ENCODE measurements at places on chromosomes 5 and 9. TPM values are rescaled to one million over a fixed set of nuclear protein-coding genes. Genes with fewer than 3 reads are reported as not detected.

Gene KCNV2
- not detected for total RNA-seq

Gene PNPLA7
- total RNA-seq = 6.5 TPM

Gene CKMT2
- 1.7 TPM for total RNA-seq

Gene PCDHGA4
- 7.0 TPM for total RNA-seq

Gene IL4
- total RNA-seq = not detected

Gene FLT4
- total RNA-seq = 34.3 TPM

Gene TMC1
- 0.21 TPM for total RNA-seq

GRCh38 chr9:5562806-5563416 is 52.6 kb downstream of the PDCD1LG2 start:
- H3K27ac ChIP-seq = no peak overlapping the region
- H3K4me3 ChIP-seq = no peak overlapping the region
- H3K36me3 ChIP-seq = no peaks in the 10 kb centered on the region
- H3K4me1 ChIP-seq = no peaks in the 10 kb centered on the region
- no peak for DNase-seq

DNA sequence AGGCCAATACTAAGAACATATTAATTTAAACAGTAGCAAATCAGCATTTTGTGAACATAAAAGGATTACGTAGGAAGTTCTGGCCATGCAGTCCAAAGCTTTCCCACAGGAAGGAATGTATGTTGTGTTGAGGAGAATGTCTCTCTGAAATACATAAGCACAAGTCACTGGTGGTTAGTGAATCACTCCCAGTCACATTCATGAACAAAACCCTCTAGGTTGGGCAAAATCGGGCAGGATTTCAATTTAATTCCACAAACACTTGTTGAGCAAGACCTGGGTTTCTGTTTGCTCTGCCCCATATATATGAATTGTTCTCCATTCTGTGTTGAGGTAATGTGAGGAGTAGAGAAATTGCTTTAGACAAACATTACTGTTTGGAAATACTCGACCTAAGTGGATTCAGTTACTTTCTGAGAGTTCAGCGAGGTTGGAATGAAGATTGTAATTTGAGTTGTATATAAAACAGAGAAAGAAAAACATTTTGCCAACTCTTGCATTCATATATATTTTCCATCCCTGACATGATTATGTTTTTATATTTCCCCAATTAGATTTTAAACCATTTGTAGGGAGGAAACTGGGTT is 127.6 kb upstream of the RPS23 start:
- no peak overlapping the region for H3K4me3 ChIP-seq
- H3K27me3 ChIP-seq = no peaks in the 10 kb centered on the region
- peak overlapping the region; percentile 74 for H3K27ac ChIP-seq
- no peaks in the 10 kb centered on the region for H3K4me1 ChIP-seq

- H3K36me3 ChIP-seq = no peaks in the 10 kb centered on the region
- no peak overlapping the region for H3K27ac ChIP-seq
- no peaks in the 10 kb centered on the region for H3K27me3 ChIP-seq
- peaks cover 26% of the 10 kb centered on the region for H3K4me1 ChIP-seq
Observed at GRCh38 chr9:134597041-134597913, 44.3 kb upstream of the COL5A1 start.

DNA sequence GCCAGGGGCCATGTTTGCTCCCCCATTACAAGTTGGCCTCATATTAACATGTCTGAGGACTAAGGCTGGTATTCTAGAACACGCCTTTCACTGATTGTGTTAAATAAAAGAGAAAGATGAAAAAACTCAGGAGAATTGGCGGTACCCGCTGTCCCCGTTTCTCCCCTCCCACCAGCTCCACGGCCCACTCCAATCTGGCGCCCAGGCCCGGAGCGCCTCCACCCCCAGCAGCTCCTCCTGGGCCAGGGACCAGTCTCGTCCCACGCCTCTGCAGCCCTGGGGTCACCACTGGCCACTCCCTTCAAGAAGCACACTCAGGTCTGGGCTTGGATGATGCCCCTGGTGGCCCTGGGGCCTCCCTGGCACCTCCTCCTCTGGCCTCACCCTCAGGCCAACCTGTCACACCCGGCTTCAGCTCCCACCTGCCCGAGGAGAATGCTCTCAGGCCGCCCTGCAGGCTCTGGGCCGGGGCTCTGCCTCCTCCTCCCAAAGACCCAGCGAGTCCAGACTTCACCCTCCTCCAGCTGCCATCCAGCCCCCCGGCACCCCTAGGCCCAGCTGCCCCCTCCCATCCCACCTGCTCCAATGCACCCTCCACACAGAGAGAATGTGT is 133.0 kb upstream of the PPP1R26 start:
- no peaks in the 10 kb centered on the region for H3K27me3 ChIP-seq
- H3K27ac ChIP-seq = no peak overlapping the region
- DNase-seq = no peak
- H3K4me1 ChIP-seq = no peaks in the 10 kb centered on the region

- no peak for DNase-seq
- H3K27me3 ChIP-seq = no peaks in the 10 kb centered on the region
- no peak overlapping the region for H3K27ac ChIP-seq
- no peaks in the 10 kb centered on the region for H3K36me3 ChIP-seq
- no peak overlapping the region for H3K4me3 ChIP-seq
- H3K4me1 ChIP-seq = no peaks in the 10 kb centered on the region
Observed at GRCh38 chr5:61298580-61298979, 33.5 kb upstream of the ZSWIM6 start.

DNA sequence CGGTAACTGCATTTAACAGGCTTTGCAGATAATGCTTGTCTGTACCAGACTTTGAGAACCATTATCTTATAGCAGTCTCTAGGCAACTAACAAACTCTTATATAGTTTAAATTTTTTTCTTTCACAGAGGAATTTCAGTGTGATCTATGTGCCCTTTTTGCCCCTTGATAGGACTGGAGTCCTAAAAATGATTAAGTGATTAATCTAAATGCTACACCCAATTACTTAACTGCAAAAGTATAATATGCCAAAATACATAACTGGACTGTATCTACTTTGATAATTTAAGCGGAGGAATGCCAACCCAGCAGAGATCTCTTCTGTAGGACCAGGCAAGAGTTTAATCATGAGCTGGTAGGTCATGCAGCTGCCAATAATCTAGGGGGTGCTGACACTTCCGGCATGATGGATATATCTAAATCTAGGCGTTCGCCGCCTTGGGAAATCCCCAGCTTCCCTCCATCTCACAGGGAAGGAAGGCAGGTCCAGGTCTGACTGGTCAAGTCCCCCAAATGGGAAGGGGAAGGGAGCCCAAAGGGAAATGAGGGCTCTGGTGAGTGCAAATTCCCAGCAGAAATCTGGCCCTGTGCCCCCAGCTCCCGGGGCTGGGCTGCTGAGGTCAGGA is 205.6 kb downstream of the GAPVD1 start:
- no peak overlapping the region for H3K27ac ChIP-seq
- no peak overlapping the region for H3K4me3 ChIP-seq
- peaks cover 22% of the 10 kb centered on the region for H3K4me1 ChIP-seq
- DNase-seq = peak; percentile 7

GRCh38 chr5:74977471-74977870 is 74.9 kb downstream of the GCNT4 start:
- no peak overlapping the region for H3K4me3 ChIP-seq
- H3K36me3 ChIP-seq = no peaks in the 10 kb centered on the region
- H3K4me1 ChIP-seq = no peaks in the 10 kb centered on the region
- no peak overlapping the region for H3K27ac ChIP-seq
- H3K27me3 ChIP-seq = no peaks in the 10 kb centered on the region

- DNase-seq = no peak
- H3K36me3 ChIP-seq = no peaks in the 10 kb centered on the region
- no peak overlapping the region for H3K4me3 ChIP-seq
Observed at GRCh38 chr5:160565376-160565775, 143.7 kb downstream of the PTTG1 start.

GRCh38 chr9:37377688-37378612 is 44.5 kb upstream of the GRHPR start:
- no peak overlapping the region for H3K4me3 ChIP-seq
- H3K4me1 ChIP-seq = no peaks in the 10 kb centered on the region
- H3K27me3 ChIP-seq = no peaks in the 10 kb centered on the region
- H3K36me3 ChIP-seq = no peaks in the 10 kb centered on the region
- H3K27ac ChIP-seq = no peak overlapping the region
- no peak for DNase-seq

DNA sequence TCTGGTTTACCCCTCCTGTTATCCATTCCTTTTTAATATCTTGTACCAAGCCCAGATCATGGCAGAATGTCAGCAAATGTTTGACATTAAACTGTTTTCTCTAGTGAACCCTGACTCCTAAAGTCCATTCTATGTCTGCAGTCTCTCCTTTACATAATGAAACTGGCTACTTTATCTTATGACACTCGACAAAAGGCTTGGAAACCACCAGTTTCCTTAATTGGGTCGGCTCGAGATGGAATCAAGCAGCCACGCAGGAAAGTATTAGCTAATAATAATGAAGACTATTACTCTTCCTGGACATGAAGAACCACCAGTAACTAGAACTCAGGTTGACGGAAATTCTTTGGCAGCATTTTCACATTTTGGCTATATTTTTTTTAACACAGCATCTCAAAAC is 17.5 kb downstream of the DAP start:
- no peak overlapping the region for H3K27ac ChIP-seq
- H3K27me3 ChIP-seq = no peaks in the 10 kb centered on the region
- H3K4me1 ChIP-seq = no peaks in the 10 kb centered on the region
- H3K4me3 ChIP-seq = no peak overlapping the region

DNA sequence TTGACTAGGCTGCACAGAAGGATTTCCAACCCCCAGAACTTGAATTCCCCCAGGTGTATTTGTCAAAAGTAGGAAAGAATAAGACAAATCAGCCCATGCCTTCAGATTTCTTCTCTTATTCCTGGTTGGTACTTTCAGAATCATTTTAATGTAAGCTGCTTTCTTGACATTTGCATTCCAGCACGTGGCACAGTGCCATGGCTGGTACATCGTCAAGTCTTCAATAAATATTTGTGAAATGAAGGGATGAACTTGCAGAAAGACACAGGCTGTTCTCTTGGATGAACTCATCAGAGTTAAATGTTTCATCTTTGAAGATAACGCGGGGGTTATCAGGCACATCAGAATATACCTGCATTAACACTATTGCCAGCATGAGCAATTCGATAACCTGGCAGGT is 14.5 kb downstream of the KCNIP1 start:
- no peak overlapping the region for H3K4me3 ChIP-seq
- no peak overlapping the region for H3K27ac ChIP-seq
- H3K27me3 ChIP-seq = no peaks in the 10 kb centered on the region
- DNase-seq = no peak
- no peaks in the 10 kb centered on the region for H3K36me3 ChIP-seq

DNA sequence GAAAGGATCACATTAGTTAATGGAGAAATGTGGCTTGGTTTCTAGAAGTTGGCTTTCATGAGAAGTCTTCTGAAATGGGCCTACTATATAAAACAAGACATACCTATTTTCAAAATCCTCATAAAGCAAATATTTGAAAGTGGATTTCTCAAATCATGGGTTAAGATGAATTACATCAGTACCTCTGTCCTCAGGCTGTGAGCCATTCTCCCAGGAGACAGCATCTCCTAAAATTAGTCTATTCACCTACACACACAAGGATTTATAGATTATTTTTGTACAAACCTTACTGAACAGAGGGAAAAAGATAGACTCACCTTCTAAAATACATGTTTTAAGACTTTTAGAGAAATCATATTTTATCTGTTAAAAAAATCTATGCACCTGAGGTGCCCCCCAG is 32.1 kb upstream of the SPOCK1 start:
- no peaks in the 10 kb centered on the region for H3K36me3 ChIP-seq
- no peaks in the 10 kb centered on the region for H3K4me1 ChIP-seq
- no peak overlapping the region for H3K27ac ChIP-seq
- H3K4me3 ChIP-seq = no peak overlapping the region
- H3K27me3 ChIP-seq = no peaks in the 10 kb centered on the region

- no peak for DNase-seq
- no peak overlapping the region for H3K27ac ChIP-seq
- H3K4me3 ChIP-seq = no peak overlapping the region
- H3K36me3 ChIP-seq = no peaks in the 10 kb centered on the region
Observed at GRCh38 chr9:90827181-90827871, 25.7 kb downstream of the SYK start.

GRCh38 chr5:73135021-73135420 is 14.6 kb downstream of the TMEM171 start:
- H3K27ac ChIP-seq = no peak overlapping the region
- peaks cover 8% of the 10 kb centered on the region for H3K4me1 ChIP-seq
- DNase-seq = no peak
- H3K27me3 ChIP-seq = no peaks in the 10 kb centered on the region
- no peak overlapping the region for H3K4me3 ChIP-seq

DNA sequence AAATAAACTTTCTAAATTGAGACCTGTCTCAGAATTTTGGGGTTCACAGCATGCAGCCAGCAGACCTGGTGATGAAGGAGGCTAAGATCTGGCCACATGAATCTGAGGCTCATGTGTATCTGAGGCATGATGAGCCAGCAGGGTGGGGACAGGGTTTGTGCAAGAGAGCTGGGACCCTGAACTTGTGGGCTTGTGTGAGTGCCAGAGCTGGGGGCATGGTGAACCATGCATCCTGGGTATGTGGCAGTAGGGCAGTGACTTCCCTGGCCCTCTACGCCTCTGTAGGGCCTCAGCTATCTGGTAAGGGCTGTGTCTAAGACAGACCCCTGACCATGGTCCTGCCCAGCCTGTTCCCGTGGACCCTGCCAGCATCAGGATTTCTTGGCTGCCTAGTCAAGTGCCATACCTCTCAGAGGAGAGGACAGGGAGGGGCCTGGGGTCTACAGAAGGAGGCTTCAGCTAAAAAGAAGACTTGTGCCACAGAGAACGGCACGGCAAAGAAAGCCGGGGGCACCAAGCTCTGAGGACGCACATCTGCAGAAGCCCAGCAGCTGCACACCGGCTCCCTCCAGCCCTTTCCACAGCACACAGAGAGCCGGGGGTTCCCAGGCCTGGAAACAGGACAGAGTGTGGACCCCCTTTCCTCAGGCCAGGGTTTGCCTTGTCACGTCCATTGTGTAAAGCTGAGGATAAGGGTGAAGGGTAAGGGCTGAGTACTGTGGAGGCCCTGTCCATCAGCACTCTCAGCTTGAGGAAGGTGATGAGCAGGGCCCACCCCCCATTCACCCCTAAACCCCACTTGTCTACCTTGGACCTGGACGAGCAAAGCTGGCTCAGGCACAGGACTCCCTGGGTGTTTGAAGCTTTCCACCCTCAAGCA is 130.1 kb downstream of the MRPL36 start:
- H3K4me1 ChIP-seq = no peaks in the 10 kb centered on the region
- H3K4me3 ChIP-seq = no peak overlapping the region

- H3K36me3 ChIP-seq = no peaks in the 10 kb centered on the region
- no peak overlapping the region for H3K4me3 ChIP-seq
- H3K27ac ChIP-seq = no peak overlapping the region
- no peaks in the 10 kb centered on the region for H3K27me3 ChIP-seq
Observed at GRCh38 chr9:23621924-23622323, 204.1 kb downstream of the ELAVL2 start.

Data from lung (tissue), 17 donors.